ENCODE measurements at places on chromosomes 11 and 22.
A peak's percentile ranks its signal among the peaks of the same experiment; 100 is the strongest.

DNA sequence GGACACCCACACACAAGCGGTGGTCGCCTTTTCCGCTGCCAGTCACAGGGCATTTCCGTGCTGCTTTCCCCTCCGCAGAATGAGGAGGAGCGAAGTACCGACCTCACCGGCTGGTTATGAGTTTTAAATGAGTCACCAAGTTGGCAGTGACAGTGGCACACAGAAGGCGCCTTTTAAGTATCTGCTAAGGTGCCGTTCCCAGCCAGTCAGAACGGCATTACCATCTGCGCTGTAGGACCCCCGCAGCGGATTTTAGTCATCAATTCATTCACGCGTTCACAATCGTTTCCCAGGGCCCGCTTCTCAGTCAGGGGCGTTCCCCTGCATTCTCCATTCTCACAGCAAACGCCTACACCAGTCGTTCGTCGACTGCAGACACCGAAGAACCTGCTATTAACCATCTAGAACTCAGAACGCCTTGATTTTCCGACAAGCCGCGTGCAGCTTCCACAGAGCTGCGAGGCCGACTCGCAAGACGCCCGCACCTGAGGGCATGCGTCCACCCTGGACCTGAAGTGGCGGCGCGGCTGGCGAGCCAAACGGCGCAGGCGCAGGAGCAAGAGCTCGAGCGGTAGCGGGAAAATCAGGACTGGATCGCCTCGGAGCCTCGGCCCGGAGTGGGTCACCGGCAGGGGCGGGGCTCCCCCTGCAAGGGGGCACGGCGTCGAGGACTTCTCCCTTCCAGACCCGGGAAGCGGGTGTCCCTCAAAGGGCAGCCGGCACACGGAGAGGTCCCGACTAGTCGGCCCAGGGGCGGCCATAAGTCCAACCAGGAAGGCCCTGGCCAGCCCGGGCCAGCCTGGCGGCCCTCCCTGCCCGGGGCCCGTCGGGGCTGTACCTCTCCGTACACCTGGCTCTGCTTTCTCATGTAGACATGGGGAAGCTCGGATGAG lies 642 bp downstream of the CYP2R1 start:
- peak; percentile 84 for ATAC-seq

GRCh38 chr11:10481560-10482349 lies 26.7 kb downstream of the AMPD3 start:
- ATAC-seq = no peak

DNA sequence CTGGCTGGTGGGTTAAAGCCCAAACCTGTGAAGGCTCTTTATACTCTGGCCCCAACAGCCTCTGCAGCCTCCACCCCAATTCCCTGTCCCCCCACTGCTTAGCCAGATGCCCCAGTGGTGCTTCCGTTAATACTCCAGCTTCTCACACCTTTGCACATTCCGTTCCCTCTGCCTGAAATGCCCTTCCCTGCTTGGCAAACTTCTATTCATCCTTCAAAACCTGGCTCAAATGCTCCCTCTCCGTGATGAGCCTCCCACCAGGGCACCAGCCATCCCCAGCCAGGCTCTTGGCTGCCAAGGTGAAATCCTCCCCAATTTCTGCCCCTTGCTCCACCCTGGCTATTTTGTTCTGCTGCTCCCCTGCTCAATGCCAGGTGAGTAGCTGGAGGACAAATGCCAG lies 12.5 kb upstream of the FADS3 start:
- no peak for ATAC-seq

GRCh38 chr11:71489311-71490043 lies 36.5 kb downstream of the NADSYN1 start:
- ATAC-seq = no peak

- peak; percentile 56 for ATAC-seq
These were observed 3.5 kb upstream of the KRTAP5-6 start for GRCh38 chr11:1693327-1694063.

DNA sequence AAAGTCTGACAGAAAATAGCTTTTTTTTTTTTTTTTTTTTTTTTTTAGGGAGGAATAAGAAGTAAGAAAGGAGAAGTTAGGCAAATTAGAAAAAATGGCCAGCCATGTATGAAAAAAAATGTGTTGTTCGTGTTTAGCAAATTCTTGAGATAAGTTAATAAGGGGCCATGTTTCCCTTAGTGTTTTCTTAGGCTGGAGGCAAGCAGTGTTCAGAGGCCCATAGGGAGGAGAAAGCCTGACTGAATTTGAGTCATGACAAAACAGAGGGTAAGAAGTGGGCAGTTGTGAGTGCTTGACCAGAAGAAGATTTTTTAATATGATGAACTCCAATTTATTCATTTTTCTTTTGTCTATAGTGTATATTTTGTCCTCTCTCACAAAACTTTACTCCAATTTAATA lies 766.4 kb downstream of the FAM181B start:
- no peak for ATAC-seq

- no peak for ATAC-seq
These were observed 986 bp upstream of the MUC5B start for GRCh38 chr11:1221848-1222311.

DNA sequence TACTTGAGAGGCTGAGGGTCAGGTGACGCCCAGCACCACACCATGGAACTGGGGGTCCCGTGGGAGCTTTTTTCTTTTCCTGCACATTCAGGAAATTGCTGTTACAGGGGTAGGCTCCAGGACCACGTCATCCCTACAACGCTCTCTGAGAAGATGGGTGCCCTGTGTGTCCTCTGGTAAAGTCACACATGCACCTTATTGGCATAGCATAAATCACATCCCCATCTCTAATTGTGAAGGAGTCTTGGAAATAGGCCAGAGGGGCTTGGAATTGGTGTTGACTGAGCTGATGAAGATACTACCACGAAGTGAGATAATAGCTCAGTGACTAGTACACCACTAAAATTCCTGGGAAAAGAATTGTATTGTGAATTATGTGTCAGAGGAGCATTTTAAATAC lies 57.6 kb downstream of the TNRC6B start:
- no peak for ATAC-seq

DNA sequence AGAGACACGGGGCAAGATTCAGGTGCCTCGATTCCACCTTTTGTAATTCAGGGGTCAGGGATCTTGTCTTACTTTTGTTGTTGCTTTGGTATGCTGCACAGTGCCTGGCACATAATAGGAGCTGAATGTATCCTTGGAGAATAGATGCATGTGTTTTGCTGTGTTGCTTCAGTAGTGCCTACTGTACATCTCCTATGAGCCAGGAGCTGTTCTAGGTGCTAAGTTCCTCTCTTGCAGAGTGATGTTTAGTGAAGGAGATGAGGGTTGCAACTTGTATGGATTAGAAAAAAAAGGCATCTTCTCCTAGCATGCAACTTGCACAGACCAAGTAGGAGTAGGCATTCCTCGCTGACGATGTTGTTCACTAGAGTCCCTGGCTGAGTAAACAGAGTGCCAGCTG lies 555.4 kb downstream of the NTM start:
- ATAC-seq = no peak

DNA sequence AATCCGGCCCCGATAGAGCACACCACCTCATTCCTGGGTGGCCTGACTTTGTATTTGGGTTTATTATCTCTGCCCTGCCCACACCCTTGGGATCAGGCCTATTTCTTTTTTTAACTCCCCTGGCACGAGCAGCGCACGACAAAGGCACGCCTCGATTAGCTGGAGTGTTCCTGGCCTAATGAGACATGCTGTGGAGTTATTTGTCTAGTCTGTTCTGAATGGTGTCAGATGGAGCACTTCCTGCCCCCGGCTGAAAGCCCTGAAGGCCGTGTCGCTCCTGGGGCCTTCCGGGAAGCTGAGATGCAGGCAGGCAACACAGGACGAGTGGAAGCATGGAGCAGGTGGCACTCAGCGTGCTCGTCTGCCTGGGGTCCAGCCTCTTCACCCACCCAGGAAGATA lies 47.1 kb downstream of the LARGE1 start:
- ATAC-seq = peak; percentile 73

GRCh38 chr11:67033661-67034166 lies 10.8 kb downstream of the SYT12 start:
- ATAC-seq = no peak

DNA sequence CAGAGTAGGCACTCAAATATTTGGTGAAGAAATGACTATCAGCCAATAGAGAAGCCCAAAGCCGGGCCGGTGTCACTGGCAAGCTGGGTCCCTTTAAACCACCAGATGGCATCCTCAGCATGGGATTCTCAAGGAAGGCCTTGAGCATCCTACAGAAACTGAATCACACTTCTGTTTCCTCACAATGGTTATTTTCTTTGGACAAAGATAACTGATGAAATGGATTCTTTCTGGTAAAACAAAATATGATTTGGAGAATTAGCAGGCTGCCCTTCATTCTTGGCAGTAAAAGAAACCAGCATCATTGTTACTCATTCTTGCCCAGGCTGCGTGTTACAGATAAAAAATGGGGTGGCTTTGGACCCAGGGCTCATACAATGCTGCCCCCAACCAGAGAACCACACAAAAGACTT lies 30.3 kb upstream of the ASPHD2 start:
- no peak for ATAC-seq

DNA sequence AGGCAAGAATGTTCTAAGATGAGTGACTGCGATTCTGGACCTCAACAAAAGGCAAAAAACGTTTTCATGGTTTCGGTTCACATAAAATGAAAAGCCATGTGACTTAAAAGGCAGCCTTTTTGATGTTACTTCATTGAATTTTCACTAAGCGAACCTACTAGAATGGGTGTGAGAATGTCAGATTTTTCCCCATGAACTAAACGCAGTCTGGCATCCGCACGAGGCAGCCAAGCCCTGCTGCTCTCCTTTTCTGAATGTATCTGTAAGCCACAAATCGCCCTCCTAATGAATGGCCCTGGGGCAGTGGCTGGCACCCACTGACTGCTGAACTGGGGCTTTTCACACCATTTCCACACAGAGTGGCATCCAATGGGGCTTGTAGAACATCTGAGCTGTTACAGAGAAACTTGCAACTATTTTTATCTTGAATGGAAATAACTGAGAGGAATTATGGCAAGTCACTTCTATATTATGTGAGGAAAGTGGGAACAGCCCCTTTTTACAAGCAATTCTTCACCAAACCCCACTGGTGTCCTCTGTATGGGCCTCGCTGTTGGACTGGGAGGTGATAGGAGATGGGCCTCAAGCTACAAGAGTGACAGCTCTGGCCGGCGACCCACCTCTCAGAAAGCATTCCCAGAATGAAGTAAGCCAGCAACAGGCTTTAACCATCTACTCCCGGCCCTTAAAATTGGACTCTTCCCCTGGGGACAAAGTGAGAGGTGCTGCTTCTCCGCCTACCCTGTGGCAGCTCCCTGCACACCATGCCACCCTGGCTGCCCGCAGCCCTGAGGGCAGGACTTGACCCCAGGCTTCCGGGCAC lies 29.4 kb downstream of the PPP2R1B start:
- ATAC-seq = no peak

DNA sequence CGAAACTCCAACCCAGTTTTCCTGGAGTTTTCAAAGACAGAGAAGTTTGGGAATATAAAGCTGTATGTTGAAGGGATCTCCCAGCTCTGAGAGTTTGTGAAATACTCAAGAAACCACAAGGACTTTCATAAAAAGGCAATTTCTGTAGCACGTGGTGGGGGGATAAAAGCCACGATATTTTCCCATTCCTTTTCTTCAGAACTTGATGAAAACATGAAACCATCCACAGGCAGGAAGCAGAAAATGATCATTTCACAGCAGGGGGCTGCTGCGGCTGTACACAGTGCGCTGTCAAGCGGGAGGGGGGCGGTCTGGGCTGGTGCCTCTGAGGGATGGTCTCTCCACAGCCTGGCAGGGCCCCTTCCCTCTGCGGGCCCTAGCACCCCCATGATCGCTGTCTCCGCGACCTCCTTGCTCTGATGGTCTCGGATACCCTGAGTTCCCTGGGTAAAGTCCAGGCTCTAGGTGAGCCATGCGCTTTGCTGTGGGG lies 423.2 kb downstream of the MN1 start:
- ATAC-seq = no peak

GRCh38 chr11:15878756-15879155 lies 477.6 kb downstream of the SOX6 start:
- ATAC-seq = no peak

GRCh38 chr11:48081151-48082010 lies 101.0 kb downstream of the PTPRJ start:
- ATAC-seq = peak; percentile 85

GRCh38 chr22:45261407-45262088 lies 20.9 kb upstream of the KIAA0930 start:
- no peak for ATAC-seq

DNA sequence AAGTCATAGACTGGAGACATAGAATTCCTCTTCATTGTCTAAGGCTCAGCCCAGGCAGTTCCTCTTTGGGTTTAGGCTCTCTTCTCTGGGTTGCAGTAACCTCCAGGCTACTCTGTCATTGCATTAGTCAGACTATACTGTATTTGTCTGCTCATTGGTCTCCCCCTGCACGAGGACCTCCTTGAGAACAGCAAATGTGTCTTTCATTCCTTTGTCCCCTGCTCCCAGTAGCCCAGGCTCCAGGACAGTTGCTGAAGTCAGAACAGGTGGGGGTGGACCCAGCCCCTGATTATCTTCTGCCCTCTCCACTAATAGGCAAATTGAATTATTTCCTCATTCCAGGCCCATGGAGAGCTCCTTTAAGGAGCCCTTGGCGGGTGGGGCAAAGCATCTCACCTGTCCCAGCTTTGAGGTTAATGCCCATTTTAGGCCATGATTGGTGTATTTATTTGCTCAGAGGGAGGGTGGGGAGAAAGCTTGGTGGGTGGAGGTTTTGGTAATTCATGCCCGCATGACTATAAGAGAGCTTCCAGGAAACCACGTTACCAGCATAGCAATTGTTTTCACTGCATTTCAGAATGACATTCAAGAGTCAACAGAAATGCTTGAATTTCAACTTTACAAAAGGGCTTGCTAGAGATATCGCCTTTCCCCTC lies 40.9 kb downstream of the NAV2 start:
- no peak for ATAC-seq

GRCh38 chr11:65506772-65507505 lies 8.1 kb downstream of the MALAT1 start:
- ATAC-seq = peak; percentile 36

DNA sequence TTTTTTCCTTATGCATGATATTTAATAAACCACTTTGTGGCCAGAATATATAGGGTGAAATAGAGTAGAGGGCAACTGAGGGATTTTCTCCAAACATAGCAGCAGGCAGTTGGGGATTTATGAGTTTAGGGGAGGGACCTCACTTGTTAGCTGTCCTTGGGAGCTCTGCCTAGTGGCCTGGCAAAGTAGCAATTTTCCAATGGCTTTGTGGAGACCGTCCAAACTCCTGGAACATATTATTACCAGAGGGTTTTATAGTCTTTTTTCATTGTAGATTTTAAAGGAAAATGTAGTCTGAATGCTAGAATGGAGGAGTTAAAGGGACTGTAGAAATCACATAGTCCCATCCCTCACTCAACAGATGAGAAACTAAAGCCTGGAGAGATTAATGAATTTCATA lies 32.3 kb downstream of the AMOTL1 start:
- peak; percentile 49 for ATAC-seq

DNA sequence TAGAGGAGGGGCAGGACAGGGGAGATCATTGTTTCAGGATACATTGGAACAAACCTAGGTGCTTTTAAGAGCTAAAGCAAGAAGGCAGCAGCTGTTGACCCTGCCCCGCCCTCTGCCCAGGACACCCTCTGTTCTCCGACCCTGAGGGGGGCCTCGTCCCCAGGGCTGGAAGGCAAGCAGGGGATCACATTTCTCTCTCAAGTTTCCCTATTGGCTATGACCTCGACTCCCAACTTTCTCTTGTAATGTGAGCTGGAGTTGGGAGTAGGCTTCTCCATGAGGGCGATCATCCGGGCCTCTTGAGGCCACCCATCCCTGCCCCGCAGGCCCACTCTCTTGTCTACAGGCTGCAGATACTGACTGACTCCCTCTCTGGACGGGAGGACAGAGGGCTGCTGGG lies 37.7 kb downstream of the DSCAML1 start:
- ATAC-seq = no peak

- no peak for ATAC-seq
These were observed 174.2 kb downstream of the BUD13 start for GRCh38 chr11:116598556-116598955.

GRCh38 chr22:18044548-18045271 lies 20.3 kb upstream of the MICAL3 start:
- peak; percentile 43 for ATAC-seq
